NCI-H2107 (cell line): ENCODE measurements at places on chromosomes 7 and 10.

DNA sequence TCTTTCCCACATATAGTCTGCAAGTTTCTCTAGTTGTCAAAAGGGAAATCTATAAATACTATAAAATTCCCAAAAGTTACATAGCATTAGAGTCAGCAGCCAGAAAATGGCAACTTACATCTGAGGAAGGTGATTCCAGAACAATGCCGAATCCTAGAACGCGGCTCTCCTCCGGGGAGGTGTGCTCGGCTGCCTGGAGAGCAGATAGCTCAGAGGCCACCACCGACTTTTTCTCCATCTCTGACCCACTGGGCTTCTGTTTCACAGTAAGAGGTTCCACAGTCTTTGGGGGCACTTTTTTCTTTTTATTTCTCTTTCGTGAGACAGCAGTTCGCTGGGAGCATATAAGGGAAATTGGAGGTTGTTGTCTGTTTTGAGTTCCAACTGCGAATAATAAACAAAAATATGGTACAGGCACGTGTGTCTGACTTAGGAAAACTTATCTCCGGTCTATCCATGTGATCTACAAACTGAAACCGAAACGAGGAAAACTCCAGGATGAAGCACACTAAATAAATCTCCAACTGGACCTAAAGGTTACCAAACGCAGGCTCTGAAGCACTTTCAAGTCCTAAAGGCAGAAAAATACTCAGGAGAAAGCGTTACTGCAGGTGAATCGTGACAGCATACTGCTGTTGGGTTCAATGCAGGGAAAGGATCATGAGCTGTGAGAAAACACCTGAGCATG, 36.2 kb downstream of the BEND7 start:
- no peak for DNase-seq

DNA sequence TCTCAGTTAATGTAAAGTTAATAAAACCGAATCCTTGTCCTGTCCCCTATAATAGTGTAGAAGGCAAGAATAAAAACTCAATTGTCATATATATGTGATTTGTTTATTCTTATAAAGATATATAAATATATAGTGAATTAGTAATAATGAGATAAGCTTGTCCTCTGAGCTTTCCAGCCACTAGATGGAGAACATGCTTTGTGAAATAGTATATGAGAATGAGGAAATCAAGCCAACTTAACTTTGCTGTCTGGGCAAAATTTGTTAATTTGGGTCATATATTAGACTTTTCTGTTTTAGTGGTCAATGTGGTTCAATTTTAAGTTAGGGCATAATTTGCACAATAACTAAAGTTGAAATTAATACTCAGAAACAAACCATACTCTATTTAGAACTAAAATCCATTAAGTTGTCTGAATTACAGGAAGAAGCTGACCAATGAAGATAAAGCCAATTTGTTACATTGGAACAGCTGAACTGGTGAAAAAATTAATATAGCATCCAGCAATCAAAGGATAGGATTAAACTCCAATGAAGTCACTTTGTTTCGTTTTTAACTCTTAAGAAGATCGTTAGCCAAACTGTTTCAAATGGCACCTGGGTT, 595.0 kb downstream of the ARL4A start:
- peak; percentile 14 for DNase-seq

DNA sequence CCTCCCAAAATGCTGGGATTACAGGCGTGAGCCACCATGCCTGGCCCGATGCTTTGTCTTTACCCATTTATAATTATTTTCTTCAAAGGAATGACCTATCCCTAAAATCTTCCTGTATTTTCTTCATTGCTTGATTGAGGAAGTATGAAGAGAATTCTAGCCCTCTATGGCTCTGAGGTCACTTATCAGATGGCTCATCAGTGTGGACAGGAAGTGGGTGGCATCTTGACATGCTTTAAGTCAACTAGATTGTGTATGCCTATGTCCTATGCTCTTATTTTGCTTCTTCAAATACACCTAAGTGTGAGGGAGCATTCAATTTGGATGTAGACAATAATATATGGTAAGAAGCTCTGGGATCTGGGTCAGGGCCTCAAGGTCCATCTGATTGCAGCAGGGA, 1020.5 kb downstream of the LRMDA start:
- DNase-seq, result no peak

GRCh38 chr7:82481499-82482097, 38.0 kb upstream of the CACNA2D1 start:
- DNase-seq, result no peak

GRCh38 chr7:150973571-150974451, 4.3 kb downstream of the KCNH2 start:
- peak; percentile 72 for DNase-seq

DNA sequence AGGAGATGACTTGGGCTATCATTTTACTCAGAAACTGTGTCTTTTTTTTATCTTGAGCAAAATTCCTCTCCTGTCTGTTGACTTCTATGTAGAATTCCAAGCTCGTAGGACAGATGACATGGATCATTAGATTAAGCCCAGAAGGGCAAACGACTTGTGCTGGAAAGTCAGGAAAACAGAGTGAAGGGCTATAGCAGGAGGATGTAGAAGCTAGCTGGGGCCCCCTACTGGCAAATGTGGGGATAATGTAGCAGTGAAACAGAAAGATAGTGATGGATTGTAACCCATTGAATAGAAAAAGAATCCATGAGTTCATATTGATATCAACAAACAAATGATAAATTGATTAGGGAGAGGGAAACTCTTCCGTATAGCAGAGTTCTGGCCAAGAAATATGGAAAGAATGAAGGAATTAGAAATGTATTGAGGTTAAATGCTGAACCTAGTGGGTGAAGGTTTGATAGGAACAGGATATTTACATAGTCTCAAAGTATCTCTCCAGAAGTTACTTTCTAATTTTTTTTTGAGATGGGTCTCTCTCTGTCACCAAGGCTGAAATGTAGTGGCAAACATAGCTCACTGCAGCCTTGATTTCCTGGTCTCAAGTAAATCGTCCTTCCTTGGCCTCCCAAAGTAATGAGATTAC, 103.6 kb downstream of the LYZL1 start:
- DNase-seq, result no peak

DNA sequence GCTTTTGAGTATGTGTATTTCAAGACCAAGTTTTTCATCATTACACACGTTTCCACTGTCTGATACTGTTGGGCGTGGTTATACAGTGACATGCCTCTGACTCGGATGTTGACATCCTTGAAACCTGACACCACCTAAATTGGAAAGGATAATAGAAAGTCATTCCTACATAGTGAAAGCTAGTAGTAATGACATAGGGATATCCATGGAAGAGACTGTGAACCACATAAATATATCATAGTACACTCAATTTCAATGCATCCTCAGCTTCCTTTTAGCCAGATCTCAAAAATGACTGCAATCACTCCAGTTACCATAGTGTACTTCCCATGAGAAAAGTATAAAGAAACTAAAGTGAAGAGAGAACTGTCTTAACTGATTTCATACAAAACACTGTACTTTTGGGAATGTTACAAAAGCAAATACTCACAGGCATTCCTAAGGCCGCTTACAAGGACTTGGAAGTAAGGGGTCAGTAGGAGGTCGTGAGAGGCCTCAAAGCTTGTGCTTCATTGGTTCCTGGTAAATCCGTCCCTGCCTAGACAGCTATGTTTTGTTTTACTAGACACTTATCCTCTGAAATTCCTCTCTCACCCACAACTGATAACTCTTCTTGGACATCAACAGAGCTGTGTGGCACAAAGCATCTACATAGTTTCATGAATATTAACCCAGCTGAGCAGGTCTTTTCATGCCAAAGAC, 71.8 kb upstream of the VWDE start:
- no peak for DNase-seq

GRCh38 chr7:44320794-44321371, 4.5 kb downstream of the CAMK2B start:
- DNase-seq, result no peak

GRCh38 chr7:39702133-39702532, 78.8 kb downstream of the RALA start:
- no peak for DNase-seq

- DNase-seq, result no peak
Measured at GRCh38 chr10:4013651-4014121, 228.7 kb upstream of the KLF6 start.

GRCh38 chr10:88949912-88950837, 2.4 kb downstream of the ACTA2 start:
- no peak for DNase-seq

GRCh38 chr10:88097092-88097516, 233.7 kb downstream of the PTEN start:
- no peak for DNase-seq

- no peak for DNase-seq
Measured at GRCh38 chr7:157439761-157440160, 103.0 kb downstream of the DNAJB6 start.

DNA sequence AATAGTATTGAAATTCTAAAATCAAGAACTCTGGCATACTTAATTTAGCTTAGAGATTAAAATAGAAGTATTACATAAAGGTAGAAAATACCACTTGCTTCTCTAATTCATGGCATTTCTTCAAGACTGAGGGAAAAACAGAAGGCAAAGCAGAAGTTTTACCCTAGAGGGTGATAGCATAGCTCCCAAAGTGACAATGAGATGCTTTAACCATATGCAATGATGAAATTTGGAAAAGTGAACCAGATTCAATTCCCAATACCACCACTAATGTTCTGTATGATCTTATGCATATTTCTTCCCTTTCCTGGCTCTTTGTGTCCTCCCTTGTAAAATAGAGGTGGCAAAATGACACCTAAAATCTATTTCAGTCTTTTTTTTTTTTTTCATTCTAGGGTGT, 225.8 kb upstream of the PCLO start:
- no peak for DNase-seq

GRCh38 chr10:86085686-86086085, 280.9 kb downstream of the GRID1 start:
- DNase-seq, result no peak

GRCh38 chr7:69603937-69604494, 5.7 kb downstream of the AUTS2 start:
- no peak for DNase-seq

DNA sequence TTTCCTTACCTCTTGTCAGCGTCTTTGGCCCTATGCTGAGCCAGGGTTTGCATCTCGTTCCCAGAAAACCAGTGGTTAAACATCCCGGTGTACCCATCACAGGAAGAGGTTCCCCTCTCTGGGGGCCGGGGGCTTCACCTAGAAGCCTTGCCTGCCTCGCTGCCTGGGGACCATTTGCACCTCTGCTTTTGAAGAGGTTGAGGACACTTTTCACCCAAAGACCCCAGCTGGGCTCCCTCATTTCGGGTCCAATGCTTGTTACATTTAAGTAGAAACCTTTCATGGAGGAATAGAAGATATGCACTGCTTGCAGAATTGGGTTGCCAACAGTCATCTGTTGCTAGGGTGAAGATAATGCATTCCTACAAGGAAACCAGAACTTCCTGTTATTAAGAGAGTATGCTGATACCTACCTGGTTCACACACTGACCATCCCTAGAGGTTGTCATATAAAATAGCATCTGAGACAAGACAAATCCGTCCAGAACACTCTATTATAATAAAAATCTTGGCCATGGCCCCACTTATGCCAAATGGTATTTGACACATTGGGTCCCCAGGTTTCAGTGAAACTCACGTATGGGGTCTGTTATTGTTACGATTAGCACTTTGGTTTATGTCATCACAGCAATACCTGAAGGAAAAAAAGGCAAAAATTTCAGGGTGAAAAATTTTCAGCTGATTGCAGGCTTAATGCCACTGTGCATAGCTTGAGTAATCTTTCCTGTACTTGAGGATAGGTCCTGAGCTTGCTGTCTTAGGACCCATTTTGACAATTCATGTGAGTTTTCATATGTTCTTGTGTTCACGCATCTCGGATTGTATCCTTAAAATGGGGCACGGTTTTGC, 917 bp downstream of the ZNF365 start:
- no peak for DNase-seq

DNA sequence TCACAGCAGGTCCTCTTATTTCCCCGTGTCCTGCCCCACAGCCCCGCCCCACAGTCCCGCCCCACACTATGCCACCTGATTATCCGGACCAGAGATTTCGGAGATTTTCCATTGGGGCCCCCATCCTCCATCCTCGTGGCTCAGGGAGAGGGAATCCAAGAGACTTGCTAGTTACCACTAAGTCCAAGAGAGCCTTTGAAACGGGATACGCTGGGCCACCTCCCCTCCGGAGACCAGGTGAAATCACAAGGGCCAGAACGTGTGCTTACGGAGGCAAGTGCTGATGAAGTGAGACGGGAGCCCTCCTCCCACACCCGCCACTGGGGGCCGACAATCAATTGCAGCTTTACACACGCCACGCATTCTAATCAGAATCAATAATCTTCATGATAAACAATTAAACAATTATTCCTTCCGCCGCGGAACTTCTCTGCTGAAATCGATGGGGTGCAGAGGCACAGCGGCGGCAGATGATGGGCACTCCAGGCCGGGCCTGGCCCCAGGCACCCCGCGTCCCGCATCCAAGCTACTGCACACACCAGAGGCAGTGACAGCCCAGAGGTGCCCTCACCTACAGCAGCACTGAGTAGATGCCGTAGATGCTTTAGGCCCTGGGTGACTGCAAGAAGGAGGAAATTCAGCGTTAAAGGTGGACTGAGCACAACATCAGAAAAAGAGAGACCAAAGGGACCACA, 534.0 kb upstream of the FOXK1 start:
- no peak for DNase-seq

DNA sequence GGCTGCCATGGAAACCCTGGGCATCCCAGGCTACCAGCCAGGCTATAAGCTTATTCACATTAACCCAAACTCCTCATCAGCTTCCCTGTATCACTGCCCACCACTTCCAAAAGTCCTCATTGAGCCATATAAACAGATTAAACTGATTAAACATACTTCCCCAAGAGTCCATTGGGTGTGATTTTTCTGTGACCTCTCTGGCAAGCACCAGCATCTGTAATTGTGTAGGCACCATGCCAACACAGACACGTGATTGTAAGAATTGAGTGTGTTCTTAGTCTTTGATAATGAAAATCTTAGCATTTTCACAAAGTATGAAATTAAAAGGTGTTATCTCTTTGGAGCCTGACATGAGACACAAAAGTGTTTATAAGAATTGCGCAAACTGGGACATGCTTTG, 679.3 kb downstream of the TYW1 start:
- DNase-seq, result no peak

GRCh38 chr7:45068236-45069023, 20.3 kb downstream of the NACAD start:
- DNase-seq, result no peak
